ENCODE measurements at places on chromosomes 2 and 18. TPM values are rescaled to one million over a fixed set of nuclear protein-coding genes. Genes with fewer than 3 reads are reported as not detected.

DNA sequence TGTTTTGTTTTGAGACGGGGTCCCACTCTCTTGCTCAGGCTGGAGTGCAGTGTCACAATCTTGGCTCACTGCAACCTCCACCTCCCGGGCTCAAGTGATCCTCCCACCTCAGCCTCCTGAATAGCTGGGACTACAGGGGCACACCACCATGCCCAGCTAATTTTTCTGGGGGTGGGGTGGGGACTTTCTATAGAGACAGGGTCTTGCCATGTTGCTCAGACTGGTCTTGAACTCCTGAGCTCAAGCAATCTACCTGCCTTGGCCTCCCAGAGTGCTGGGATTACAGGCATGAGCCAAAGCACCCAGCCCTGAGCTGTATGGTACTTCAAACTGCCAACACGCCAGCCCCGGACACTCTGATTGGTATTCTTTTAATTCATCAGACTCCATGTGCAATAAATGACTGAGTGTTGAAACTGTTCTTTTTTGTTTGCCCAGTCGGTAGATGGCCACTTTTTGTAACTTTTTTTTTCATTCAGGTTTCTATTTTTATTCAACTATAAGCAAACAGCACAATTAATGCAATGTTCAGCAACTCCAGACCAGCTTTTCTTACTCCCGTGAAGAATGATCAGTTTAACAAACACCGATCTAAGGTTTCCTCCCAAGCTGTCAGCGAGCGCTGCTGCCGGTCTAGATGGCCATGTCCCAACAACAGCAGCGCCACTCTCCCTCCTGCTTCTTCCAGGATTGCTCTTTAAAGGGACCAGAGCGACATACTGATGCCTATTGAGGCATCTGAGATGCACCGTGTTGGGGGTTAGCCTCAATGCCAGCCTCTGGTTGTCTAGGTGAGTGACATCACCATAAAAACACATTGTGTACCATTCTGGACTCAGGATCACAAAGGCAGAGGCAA, 12.5 kb upstream of the TGOLN2 start:
- no peak for DNase-seq
- no peaks in the 10 kb centered on the region for H3K4me1 ChIP-seq
- H3K27me3 ChIP-seq: no peaks in the 10 kb centered on the region
- no peak overlapping the region for H3K27ac ChIP-seq

DNA sequence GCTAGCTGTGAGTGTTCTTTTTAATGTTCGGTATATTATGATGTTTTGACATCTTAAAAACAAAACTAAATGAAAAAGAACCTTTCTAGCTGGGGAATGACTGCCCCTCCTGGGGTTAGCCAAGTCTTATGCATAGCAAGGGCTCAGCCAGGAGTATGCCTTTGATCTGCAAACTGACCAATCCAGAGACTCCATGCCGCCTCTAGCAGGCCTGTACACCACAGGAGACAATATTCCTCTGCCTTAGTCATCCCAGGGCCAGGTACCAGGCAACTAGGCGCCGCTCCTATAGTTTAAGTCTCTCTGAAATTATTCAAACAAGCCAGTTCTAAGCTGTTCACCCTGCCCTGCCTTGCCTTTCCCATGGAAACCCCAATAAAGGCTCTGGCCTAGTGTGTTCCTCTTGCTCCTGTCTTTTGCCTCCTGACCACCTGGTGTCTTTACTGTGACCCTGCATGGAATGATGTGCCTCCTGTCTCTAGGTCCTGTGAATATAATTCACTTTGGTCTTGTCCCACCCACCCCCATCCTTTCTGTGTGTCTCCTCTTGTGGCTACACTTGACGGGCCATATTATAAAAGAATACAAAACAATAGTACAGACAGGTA, 52.0 kb upstream of the CHN1 start:
- H3K4me1 ChIP-seq: no peaks in the 10 kb centered on the region
- H3K36me3 ChIP-seq: no peaks in the 10 kb centered on the region
- H3K4me3 ChIP-seq: no peak overlapping the region
- no peaks in the 10 kb centered on the region for H3K27me3 ChIP-seq

Gene LYG2
- not detected for total RNA-seq

DNA sequence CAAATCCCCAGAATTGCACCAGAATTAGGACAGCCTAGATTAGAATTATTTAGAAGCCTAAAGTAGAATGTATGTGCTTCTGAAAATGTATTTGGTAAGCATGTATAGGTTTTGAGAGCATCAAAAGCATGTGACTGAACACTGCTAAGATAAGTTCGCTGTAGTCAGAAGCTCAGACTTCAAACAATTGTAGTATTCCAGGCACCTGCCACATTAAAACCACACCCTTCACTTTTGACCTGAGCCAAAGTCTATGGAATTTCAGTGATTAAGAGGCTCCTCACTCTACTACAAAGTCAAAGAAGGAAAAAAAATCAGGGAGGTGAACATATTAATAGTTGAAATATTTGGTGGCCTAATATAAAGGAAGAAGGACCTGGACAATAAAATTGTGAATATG, 8.2 kb downstream of the KCNJ3 start:
- H3K36me3 ChIP-seq: no peaks in the 10 kb centered on the region
- DNase-seq: no peak
- H3K4me3 ChIP-seq: no peak overlapping the region
- no peaks in the 10 kb centered on the region for H3K4me1 ChIP-seq

GRCh38 chr2:20135631-20136050, 84.2 kb upstream of the LAPTM4A start:
- DNase-seq: no peak
- H3K4me1 ChIP-seq: no peaks in the 10 kb centered on the region
- no peaks in the 10 kb centered on the region for H3K36me3 ChIP-seq

GRCh38 chr2:164542581-164543021, 78.7 kb downstream of the GRB14 start:
- H3K27me3 ChIP-seq: no peaks in the 10 kb centered on the region
- H3K36me3 ChIP-seq: no peaks in the 10 kb centered on the region
- no peak for DNase-seq
- no peaks in the 10 kb centered on the region for H3K4me1 ChIP-seq
